ENCODE measurements at places on chromosomes 3 and 15.
A peak's percentile ranks its signal among the peaks of the same experiment; 100 is the strongest.

DNA sequence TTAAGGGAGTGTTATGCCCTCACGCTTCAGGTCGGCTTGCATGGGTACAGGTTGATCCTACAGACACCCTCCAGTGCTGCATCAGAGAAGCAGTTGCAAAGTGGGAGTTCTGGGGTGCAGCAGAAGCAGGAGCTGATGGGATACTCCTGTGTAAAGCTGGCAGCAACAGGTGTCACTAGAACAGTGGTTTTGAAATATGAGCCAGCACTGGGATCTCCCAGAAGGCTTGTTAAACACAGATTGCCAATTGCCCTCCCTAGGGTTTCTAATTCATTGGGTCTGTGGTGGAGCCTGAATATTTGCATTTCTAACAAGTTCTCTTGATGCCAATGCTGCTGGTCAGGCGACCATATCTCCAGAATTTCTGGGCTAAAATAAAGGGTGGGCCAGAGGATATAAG is 350.4 kb downstream of the CLSTN2 start:
- DNase-seq: no peak

- no peak for DNase-seq
Measured at GRCh38 chr15:89858661-89859458, 34.9 kb downstream of the AP3S2 start.

DNA sequence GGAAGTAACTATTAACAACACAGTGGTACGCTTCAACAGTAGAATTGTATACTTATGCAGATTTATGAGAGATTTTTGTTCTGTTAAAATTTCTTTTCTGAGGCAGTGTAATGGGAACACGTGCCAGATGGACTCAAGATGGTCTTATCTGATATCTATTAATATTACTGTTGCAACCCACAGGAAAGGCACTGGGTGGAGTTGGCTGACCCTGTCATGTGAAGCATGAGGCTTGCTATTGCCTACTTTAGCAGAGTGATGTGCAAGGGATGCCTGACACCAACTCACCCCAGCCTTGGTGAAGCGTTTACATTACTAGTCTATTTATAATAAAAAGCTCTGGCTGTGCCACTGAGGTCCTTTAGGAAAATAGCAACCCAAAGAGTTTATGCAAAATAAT is 19.8 kb upstream of the ARNT2 start:
- DNase-seq: no peak

GRCh38 chr3:111979434-111980038 is 710 bp downstream of the ABHD10 start:
- peak; percentile 42 for DNase-seq

- DNase-seq: no peak
Measured at GRCh38 chr15:33112541-33113105, 81.9 kb downstream of the FMN1 start.

DNA sequence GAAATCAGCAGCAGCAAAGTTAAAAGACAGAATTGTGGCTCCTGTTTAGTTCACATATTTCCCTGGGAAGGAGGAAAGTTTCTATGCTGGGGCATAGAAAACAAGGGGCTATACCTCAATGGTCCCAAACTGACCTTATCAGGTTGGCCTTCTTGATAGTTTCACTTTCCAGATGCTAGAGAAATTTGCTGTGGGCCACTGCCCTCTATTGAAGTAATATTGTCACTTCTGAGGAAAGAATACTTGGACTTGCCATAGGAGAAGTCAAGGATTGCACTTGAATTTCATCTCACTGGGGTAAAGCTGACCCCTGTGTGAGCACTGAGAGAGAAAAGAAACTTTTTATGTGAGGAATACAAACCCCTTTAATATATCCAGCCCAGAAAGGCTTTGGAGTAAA is 49.3 kb upstream of the XCR1 start:
- peak; percentile 12 for DNase-seq
